ENCODE measurements at places on chromosomes 11 and 22.

- peak; percentile 32 for DNase-seq
Observed at GRCh38 chr11:128692753-128693415, 988 bp upstream of the FLI1 start.

DNA sequence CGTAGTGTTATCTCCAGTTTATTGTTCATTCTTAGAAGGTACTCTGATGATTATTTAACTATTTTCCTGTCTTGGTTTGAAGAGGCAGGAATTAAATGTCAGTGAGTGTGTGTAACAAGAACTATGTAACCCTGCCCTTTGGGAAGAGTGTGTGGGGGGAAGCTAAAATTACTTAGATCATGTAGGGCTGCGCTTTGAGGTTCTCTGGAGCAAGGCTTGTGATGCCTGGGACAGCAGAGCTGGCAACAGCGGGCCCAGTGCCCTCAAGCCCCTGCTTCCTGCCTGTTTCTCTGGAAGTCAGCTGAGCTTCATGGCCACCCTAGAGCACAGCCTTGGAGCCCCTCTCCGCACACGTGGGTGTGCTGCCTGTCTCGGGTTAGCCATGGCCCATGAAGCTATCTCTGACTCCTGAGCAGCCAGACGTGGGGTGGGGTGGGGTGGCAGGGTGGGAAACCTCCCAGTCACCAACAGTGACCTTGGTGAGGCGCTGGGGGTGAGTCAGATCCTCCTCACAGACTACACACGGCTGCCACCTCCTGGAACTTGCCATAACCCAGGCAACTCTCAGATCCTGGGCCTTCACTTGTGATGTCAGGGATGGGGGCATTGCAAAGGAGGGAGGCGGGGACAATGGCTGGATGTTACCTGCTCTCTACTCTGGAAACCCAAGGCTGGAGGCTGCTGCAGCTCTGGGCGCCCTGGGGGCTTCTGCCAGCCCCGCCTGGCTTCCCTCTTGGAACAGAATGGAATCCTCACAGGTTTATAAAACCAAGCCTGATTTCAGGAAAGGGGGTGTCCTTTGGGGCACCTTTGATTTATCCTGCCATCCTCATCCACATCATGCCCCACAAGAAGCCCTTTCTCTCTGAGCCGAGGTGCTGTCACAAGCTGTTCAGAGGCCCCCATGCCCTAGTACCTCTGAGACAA lies 88.6 kb downstream of the SNX19 start:
- no peak for DNase-seq

GRCh38 chr22:23255506-23256170 lies 75.3 kb downstream of the BCR start:
- no peak for DNase-seq

- no peak for DNase-seq
Observed at GRCh38 chr11:64637334-64638017, 46.5 kb downstream of the SLC22A12 start.

DNA sequence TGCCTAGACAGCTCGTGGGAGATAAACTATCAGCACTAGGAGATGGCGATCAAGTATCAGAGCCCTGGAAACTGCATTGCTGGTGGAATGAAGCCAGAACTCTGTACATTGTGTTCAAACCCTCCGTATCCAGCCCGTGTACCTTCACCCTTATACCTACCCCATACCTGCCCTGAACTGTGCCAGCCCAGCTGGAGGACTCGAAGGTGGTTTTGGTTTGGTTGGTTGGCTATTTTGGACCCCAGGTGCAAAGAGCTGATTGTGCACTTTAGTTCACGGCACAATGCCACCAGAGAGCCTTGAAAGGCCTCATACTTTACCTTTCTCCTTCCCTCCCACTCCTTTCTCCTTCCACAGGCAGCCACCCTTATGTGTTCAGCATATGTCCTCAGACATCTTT lies 16.0 kb downstream of the FAM83F start:
- no peak for DNase-seq

GRCh38 chr11:73451896-73452295 lies 75.7 kb downstream of the RELT start:
- no peak for DNase-seq

- peak; percentile 64 for DNase-seq
Observed at GRCh38 chr11:123083623-123084029, 21.7 kb upstream of the HSPA8 start.

DNA sequence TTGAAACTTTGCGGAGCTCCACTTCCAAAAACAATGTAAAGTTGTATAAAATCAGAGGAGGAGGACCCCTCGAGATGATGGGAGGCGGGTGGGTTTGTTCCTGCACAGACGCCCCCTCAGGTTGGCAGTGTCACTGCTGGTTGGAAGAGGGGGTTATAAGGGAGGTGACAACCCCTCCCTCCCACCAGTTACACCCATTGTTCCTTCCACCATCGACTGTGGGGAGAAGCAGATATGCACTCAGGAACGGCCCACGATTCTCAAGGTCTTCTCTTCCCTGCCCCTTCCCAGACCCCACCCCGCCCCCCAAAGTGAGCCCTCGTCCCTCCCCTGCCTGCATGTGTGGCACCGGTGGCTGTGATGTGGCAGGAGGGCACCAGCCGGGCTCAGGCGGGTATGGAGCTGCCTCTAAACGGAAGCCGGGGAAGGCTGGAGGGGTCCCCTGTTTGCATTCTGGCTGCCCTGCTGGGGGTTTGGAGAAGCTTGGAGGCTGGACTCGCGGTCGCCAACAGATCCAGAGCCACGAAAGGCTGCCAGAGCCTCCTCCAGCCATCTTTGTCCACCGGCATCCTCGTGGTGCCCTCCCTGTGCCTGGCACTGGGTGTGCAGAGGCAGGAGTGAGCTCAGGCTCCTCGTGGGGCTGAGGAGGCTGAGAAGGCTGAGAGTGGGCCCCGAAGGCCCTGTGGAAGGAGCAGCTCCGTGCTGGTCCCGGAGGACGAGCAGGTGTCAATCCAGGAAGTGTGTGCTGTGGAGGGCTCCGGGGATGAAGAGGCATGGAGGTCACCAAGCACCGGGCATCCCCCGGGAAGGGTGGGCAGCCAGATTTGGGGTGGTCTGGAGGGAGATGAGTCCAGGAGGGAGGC lies 778 bp downstream of the KDELR3 start:
- no peak for DNase-seq

- DNase-seq, result no peak
Observed at GRCh38 chr22:29449296-29449875, 11.0 kb downstream of the RFPL1 start.

DNA sequence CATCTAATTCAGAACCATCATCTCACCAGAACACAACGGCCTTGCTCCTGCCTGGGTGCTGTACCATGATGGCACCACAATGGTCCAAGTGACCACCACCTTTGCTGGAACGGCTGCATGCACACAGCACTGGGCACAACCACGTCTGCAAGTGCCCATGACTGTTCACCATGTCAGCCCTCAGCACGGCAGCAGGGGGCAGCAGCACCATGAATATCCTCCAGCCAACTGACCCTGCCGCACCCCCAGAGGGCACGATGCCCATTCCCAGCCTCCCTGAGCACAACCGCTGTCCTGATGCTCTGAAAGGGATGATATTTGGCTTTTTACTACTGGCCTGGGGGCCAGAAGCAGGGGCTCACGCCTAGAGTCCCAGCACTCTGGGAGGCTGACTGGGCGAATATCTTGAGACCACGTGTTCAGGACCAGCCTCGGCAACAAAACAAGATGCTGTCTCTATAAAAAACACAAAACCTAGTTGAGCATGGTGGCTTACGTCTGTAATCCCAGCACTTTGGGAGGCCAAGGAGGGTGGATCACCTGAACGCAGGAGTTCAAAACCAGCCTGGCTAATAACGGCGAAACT lies 25.7 kb downstream of the DRD4 start:
- DNase-seq, result no peak

DNA sequence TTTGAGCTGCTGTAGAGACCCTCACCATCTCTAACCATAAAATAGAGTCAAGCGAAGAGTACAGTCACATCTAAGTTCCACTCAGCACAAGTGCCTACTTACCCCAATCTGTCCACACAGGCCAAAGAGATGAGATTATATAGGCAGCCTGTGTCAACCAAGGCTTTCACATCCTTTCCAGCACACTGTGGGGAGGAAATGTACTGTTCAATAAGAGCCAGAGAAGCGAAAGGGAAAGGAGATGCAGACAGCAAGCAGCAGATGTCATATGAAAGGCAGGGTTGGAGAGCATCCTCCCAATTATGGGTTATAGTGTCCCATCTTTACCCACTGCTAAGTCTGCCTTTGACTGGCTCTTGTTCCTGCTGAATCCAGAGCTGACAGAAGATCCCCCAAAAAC lies 16.4 kb downstream of the NRIP3 start:
- no peak for DNase-seq

DNA sequence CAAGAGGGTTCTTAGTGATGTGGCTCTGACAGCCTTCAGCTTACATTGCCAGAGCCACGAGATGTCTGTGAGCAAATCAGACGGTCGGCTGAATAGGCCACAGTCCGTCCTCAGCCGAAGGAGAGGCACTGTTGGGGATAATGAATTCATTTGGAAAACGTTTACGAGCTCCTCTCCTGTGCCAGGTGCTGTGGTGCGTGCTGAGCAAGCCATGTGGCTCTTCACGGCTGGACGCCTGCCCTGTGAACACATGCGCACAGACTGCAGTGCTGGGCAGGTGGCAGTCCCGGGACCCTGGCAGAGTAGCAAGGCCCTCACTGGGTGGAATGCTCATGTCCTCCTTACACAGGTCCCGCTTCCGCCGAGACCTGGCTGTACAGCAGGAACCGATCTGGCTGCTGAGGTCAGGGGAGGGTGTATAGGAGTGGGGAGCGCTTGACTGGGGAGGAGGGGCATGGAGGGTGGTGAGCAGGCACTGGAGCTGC lies 6.8 kb downstream of the TBC1D22A start:
- DNase-seq, result no peak

DNA sequence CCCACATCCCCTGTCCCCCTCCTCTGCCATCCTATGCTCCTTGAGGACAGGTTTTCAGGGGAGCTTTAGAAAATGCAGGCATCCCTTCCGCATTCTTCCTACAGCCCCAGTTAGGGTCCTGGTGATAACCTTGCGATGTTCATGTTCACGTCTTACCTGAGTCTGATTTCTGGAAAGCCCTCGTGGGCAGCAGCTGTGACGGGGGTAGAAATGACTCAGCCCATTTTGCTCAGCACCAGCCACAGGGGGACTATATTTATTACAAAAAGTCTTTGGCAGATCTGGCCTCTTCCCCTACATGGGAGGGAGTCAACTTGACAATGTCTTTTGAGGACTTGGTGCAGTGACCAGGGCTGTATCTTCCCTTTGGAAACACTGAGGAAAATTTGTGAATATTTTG lies 12.3 kb downstream of the PKNOX2 start:
- no peak for DNase-seq

- no peak for DNase-seq
Observed at GRCh38 chr11:116692318-116693101, 80.3 kb downstream of the BUD13 start.

- no peak for DNase-seq
Observed at GRCh38 chr22:44802071-44802700, 49.8 kb downstream of the ARHGAP8 start.

GRCh38 chr11:119536801-119537200 lies 113.8 kb upstream of the THY1 start:
- DNase-seq, result no peak

GRCh38 chr11:121415856-121416255 lies 36.3 kb upstream of the SORL1 start:
- no peak for DNase-seq

DNA sequence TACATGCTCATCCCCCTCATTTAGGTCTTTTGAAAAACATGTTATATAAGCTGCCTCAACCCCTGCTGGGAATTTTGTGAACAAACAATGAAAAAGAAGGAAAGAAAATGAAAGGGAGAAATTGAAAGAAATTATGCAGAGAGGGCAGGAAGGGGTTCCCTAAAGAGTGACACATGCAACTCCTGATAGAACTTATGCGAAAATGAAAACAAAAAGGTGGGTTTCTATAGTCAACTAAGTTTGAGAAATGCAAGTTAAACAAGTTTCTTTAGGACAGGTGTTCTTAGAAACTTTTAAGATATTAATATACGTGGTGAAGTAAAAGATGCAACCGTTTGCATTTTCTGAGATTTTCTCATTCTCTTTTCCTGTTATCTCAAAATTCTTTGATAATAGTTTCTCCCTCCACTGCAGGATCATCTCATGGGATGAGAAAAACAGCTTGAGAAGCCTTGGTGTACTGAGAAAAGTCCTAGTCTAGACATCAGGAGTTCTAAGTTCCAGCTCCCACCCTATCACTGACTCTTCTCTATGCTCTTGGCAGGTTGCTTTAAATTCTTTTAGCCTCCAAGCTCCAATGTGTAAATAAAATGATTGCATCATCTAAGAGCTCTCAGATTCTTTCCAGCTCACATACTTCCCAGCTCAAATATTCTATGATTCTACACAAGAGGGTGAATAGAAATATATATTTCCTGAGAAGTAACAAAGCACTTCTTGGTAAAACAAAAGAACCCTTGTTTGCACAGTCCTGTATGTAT lies 109.2 kb downstream of the FAM76B start:
- no peak for DNase-seq

DNA sequence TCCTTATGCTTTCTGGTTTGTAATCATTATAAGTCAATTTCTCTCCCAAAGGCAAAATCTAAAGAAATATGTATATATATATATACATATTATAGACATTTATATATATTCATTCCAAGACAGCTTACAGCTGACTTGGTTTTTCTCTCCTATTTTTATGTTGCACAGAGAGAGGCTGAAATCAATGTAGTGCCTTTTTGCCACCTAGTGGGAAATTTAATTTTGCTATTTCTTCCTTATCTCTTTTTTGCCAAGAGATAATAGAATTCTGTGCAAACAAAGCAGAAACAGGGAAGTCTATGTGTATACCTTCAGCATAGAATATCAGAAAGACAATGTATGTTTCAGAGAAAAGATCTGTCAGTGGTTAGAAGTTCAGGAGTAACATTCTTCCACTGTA lies 186.0 kb upstream of the ANO5 start:
- no peak for DNase-seq

- no peak for DNase-seq
Observed at GRCh38 chr11:87176044-87176443, 138.3 kb downstream of the TMEM135 start.

DNA sequence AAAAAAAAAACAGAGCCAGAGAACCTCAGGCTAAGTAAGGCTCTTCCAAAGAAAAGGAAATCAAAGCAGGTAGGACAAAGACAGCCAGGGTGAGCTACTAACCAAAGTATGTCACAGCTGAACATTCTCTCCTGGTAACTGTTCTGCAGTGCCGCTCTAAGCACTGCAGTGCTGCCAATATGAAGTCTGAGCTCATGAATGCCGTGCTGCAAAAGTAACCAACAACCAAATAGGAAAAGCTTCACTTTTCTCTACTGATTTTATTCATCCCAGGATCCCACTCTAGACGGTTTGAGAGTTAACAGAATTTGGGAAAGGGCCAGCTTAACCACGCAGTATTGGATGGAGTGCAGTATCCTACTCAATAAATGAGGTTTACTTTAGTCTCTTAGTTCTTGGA lies 3.5 kb downstream of the SIK3 start:
- DNase-seq, result peak; percentile 21

GRCh38 chr22:32985899-32986765 lies 72.0 kb downstream of the SYN3 start:
- no peak for DNase-seq

DNA sequence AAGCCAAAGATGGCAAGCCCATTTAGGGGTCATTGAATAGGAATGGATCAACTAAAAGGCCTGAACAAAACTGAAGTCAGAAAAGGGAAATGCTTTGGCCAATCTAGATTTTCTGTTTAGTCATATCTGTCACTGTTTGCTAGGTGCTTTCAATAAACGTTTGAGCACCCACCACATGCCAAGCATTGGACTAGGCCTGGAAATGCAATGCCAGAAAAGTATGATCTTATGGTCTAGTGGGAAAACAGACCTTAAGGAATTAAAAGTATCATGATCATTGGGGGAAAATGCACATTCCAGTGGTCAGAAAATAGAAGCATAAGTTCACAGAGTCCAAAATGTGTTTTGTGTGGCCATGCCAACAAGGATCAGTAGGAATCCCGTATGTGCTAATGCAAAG lies 76.8 kb upstream of the BIRC3 start:
- no peak for DNase-seq
